ENCODE measurements at places on chromosomes 6 and 20.

DNA sequence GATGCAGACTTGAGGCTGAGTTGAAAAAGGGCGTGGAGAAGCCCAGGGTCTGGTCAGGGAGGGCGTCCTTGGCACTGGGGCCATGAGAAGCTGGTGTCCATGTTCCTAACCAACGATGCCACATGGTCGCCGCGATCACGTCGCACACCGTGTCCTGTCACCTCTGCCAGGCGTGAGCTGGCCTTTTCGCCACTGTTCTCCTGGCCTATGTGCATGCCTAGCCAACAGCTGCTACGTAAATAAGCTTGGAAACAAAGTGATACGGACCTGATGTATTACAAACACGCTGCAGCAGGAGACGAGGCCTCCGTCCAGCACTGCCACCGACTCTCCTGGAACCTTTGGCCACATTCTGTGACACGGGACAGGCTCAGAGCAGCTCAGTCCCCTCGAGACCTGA, 22.0 kb upstream of the KIF25 start:
- DNase-seq: no peak

DNA sequence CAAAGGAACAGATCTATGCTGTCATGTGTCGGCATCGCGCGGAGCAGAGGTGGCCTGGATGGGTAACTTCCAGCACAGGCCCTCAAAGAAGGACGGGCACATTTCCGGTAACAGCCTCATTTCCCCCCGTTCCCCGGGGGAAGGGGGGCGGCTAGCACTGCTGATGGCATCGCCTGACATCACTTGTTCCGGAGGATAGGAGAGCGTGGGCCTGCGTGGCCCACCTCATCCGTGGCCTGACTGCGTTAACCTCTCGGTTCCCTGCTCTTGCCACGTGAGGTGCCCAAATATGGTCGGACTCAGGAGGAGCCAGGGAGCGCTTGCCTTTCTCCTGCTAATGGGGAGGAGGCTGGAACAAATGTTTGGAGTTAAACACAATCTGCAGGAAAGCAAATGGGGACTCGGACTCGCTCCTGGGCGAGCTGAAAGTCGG, at the start of gene AKAP12:
AKAP12 (plus strand) TSS at position 365 of the 433 bp plus-strand sequence. CDS start 596 bp downstream, outside the sequence.
- DNase-seq: peak; percentile 3

DNA sequence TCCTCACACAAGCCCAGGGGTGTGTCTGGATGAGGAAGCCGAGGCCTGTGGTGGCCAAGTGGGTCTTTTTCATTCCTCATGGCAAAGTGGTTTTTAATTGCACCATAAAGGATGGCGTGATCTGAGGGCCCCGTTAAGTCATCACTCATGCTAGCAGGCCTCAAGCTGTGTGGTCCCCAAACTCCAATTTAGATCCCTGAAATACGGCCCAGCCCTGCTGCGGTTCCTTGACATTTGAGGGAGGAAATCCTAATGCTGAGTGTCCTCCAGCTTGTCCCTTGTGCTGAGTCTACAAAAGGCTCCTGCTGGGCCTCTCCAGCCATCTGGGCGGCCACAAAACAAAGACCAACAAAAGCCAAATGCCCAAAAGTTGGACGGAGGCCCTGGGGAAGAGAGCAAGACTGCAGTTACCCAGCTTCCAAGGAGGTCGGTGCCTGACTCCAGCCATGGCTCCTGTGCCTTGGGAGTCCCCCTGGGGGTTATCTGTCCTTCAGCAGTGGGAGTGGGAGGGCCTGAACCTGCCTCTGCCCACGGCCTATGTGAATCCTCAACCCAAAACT, 162.3 kb upstream of the PDE10A start:
- DNase-seq: no peak

DNA sequence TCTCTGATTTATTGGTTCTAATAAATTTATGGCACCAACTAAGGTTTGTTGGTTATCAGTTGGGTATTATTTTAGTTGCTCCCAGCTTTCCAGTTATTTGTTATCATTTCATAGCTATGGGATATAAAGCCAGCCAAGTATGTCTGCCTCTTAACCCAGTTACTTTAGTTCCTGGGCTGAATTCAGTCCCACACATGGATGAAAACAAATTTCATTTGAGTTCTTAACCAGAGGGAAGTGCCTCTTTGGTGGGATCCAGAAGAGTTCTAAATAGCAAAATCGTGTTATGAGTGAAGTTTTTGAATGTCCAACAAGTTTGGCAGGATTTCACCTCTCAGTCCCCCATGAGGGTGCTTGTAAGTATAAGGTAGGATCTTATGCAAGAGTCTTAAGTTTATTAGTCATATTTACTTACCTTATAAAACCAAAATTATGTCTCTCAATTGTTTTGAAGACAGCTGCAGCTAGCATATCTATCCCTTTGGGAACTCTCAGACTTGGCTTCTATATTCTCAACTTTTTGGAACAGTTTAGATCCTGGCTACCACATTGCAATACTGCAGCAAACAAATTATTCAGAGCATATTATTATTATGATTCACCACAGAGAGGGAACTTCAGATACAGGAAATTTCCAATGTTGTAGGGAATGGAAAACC, 683.6 kb downstream of the BCKDHB start:
- no peak for DNase-seq

- DNase-seq: no peak
Measured at GRCh38 chr20:60167812-60168211, 209.6 kb downstream of the CDH26 start.

DNA sequence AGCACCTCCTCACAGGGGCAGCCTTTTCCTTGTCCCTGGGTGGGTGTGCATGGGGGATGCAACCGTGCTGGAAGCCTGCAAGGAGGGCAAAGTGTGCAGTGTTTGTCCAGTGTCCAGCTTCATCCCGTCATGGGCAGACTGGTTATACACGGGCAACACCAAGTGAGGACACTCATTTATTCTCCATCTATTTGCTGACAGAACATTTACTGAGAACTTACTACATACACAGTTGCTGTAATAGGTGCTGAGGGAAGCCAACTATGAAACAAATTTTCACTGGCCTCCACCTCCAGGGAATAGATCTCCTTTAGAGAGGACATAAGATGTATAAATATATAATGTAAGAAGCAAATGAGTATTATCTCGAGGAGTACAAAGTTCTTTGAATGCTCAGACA, 136.7 kb downstream of the LRFN2 start:
- DNase-seq: no peak

DNA sequence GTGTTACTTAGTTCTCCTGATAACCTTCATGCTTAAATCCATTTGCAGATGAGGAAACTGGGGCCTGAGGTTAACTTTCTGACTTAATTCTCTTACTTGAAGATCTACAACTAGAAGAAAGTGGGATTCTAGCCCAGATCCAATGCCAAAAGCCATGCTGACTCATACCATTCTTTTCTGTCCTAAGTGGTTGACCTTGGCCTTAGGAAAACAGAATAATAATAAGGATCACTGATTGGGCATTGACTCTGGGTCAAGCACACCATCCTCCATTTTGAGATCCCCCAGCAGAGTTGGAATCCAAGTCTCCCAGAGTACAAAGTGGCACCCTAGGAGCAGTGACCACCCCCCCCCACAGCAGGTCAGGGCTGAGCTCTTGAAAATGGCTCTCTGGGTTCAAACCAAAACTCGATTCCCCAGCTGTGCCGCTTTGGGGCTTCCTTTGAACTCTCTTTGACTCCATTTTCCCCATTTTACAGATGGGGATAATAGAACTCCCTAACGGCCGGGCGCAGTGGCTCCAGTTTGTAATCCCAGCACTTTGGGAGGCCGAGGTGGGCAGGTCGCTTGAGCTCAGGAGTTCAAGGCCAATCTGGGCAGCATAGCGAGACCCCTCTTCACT, 12.8 kb upstream of the ZNF217 start:
- DNase-seq: no peak

- DNase-seq: no peak
Measured at GRCh38 chr6:162387718-162388382, 339.7 kb downstream of the PRKN start.

DNA sequence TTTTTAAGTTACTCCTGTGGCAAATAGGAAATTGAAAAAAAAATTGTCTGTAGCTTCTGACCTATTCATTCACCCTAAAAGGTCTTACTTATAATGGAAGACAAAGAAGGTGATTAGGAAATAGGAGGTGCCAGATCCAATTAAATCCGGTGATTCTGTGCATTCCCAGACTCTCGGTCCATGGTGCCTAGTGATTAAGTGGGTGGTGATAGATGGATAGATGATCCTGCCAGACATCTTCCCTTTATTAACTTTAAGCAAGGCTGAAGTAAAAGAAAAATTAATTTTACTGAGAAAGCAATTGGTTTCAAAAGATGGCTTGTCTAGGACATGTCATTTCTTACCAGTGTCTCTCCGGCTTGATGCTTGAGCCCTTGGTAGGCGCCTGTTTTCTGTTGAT, 80.0 kb downstream of the SH3BGRL2 start:
- DNase-seq: no peak

GRCh38 chr6:107479089-107479690, 10.7 kb upstream of the SOBP start:
- DNase-seq: no peak

DNA sequence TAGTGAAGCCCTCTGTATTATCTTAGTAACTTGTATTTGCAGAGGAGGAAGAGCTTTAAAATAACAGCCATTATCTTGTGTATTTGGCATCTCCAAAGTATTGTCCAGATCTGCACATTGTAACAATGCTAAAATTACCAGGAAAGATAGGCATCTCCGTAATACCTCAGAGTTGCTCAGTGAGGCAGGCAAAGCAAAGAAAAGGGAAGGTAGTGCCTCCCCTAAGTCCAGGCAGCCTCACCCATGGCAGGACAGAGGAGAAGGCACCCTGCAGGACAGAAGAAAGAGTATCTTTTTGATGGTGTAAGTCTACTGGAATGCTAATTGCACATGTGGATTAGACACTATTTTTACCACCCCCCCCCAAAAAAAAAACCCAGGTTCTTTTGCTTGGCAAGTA, 13.6 kb upstream of the SSTR4 start:
- DNase-seq: no peak

- DNase-seq: peak; percentile 67
Measured at GRCh38 chr6:106163446-106163965, 77.4 kb downstream of the PRDM1 start.

DNA sequence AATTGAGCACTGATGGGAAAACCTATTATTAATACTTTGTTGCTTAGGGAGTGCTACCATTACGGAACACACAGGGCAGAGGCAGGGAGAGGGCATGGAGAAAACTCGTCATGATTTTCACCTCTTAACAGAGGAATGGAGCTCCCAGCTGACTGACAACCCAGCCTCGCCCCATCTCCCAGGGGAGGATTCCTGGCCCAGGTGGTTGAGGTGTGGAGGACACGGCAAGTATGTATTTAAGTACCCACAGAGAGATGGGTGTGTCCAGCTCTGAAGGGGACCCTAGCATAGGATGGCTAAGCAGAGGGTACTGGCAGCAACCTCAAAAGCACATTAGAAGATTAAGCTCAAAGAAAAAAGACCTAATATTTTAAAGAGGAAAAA, 261.9 kb upstream of the MOCS1 start:
- no peak for DNase-seq

DNA sequence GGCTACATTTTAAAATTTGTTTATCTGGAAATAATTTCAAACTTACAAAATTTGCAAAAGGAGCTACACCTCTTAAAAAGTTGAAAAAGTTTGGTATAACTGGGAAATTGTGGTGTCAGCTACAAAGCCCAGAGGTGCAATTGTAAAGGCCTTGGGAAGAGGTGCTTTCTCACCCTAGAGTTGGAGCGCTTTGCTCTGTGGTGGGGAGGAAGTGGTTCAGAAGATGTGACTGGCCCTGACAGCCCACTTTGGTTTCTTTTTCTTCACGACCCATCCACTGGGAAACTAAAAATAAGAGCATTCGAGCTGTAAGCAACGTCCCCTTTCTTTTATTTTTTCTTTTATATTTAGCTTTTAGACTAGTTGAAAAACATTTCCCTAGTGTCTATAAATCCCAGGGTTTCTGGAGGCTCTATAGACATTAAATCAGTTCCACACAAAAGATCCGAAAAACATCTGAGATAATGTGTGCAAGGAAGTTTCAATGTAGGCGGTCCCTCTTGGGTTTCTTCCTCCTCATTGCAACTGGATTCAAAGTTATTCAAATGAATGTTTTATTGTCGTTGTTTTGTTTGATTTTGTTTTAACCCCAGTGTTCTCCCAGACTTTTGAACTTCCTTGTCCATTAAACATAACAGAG, 397.8 kb downstream of the KIF16B start:
- no peak for DNase-seq

DNA sequence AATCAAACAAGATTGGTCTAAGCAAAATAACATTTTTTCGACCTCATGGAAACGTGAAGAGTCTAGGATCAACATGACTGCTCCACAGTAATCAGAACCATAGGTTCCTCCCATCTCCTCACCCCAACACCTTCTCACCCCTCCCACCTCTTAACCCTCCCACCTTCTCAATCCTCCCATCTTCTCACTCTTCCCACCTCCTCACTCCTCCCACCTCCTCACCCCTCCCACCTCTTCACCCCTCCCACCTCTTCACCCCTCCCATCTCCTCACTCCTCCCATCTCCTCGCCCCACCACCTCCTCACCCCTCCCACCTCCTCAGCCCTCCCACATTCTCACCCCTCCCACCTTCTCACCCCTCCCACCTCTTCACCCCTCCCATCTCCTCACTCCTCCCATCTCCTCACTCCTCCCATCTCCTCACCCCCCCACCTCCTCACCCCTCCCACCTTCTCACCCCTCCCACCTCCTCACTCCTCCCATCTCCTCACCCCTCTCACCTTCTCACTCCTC, 567.4 kb downstream of the C6orf118 start:
- DNase-seq: no peak

DNA sequence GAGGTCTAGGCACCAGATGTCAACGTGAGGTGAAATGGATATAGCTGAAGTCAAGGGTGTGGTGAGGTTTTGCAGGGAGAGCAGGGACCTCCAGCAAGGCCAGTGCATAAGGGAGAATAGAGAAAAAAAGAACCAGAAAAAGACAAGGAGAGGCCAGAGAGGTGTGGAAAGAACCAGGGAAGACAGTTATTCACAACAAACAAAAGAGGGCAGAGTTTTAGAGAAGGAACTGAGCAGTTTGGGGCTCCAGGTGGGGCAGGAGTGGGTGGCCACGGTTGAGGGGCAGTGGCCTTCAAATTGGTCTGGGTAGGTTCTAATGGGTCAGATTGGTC, 11.6 kb upstream of the NQO2 start:
- no peak for DNase-seq

GRCh38 chr6:7106215-7106751, 1.5 kb upstream of the RREB1 start:
- no peak for DNase-seq

DNA sequence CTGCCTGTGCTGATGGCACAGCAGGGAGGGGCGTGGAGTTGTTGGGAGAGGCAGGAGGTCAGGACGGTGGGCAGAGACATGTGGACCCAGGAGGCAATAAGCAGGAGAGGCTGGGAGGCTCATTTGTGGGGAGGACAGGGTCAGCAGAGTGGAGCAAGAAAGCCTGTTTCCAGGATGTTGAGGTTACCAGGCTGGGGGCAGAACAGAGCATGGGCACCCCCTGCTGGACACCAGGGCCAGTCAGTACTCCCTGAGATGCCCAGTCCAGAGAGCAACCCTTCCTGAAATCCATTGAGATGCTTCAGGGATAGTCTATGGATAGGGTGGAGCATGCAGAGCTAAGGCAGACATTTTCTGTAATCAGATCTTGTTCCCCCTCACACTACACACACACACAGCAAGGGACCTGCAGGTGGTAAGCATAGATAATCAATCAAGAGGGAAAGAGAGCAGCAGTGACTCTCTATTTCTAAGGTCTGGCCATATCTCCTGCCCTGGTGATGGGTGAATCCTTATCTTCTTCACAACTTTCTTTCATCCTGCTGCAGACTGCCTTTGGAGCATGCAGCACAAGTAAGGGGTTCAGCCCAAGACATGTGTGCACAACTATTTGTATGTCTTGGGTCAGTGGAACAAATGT, 41.7 kb downstream of the MOCS1 start:
- no peak for DNase-seq

Data from GM06990 (cell line).